Upper lobe of left lung (tissue), 6 donors: ENCODE measurements at places on chromosomes 1 and 21. TPM values are rescaled to one million over a fixed set of nuclear protein-coding genes. Genes with fewer than 3 reads are reported as not detected.

Gene HTR6
- not detected for total RNA-seq

Gene FYB2
- total RNA-seq: 5.0 TPM

- no peak for DNase-seq
Observed at GRCh38 chr1:232590744-232591082, 39.2 kb downstream of the SIPA1L2 start.

DNA sequence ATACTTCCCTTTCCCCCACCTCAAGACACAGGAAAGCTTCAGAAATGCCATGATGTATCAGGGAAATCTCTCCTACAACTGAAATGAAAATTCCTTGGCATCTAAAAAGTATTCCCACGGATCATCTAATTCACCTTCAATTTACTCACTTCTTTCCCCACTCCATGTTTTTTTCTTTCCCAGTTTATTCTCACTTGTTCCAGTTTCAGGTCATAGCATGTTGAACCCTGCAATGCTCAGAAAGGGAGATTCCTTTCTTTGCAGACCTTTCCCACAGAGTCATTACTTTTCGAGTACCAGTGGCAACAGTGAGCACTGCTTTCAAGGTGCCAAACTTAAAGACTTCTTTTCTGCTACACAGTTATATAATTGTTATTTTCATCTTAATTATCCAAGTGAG is 305.0 kb downstream of the VAV3 start:
- no peak for DNase-seq

DNA sequence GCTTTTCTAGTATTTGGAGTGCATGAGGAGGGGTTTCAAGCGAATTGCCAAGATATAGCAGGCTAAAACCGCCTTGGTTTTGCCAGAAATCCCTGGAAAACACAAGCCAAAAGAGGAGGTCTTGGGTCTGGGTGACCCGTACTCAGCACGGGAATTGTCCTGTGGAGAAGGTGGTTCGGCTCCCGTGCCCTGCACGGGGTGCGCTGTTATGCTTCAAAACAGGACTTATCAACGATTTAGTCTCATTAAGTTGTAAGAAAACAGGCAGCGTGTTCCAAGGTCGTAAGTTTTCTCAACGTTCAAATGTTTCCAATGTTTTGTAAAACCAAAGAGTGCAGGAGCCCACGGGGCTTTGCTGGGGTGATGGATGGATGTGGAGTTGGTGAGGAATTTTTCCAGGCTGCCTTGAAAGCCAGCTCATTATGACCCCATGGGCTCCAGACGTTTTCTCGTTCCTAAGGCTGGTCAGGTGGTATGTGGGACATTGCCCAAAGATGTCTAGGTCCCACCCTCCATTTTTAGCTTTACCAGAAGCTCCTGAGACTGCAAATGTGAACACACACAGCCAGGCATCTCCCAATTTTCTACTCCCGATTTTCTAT is 75.4 kb upstream of the CLDN14 start:
- DNase-seq: no peak

GRCh38 chr1:65395887-65396612 is 24.4 kb upstream of the LEPR start:
- peak; percentile 32 for DNase-seq

GRCh38 chr1:218705911-218706893 is 361.1 kb downstream of the TGFB2 start:
- no peak for DNase-seq

GRCh38 chr1:161359291-161359690 is 8.4 kb downstream of the CFAP126 start:
- DNase-seq: no peak
